ENCODE measurements at places on chromosomes 11 and 22.

DNA sequence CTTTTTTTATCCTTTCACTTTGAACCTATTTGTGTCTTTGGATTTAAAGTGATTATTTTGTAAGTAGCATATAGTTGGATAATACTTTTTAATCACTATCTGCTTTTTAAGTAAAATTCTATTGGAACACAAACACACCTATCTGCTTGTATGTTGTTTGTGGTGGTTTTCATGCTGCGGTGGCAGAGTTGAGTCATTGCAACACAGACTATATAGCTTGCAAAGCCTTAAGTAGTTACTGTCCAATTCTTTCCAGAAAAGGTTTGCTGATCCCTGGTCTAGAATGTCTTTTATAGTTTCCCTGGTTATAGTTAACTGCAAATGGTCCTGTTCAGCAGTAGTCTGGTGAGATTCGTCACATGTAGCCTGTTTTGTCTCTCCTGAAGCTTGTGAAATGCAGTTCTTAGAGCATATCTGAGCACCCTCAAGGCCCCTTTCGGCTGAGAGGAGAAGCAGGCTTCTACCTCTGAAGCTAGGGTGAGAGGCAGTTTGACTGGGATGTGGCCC lies 21.5 kb downstream of the SHANK3 start:
- no peak for DNase-seq

GRCh38 chr11:116207421-116208141 lies 565.2 kb downstream of the BUD13 start:
- no peak for DNase-seq

DNA sequence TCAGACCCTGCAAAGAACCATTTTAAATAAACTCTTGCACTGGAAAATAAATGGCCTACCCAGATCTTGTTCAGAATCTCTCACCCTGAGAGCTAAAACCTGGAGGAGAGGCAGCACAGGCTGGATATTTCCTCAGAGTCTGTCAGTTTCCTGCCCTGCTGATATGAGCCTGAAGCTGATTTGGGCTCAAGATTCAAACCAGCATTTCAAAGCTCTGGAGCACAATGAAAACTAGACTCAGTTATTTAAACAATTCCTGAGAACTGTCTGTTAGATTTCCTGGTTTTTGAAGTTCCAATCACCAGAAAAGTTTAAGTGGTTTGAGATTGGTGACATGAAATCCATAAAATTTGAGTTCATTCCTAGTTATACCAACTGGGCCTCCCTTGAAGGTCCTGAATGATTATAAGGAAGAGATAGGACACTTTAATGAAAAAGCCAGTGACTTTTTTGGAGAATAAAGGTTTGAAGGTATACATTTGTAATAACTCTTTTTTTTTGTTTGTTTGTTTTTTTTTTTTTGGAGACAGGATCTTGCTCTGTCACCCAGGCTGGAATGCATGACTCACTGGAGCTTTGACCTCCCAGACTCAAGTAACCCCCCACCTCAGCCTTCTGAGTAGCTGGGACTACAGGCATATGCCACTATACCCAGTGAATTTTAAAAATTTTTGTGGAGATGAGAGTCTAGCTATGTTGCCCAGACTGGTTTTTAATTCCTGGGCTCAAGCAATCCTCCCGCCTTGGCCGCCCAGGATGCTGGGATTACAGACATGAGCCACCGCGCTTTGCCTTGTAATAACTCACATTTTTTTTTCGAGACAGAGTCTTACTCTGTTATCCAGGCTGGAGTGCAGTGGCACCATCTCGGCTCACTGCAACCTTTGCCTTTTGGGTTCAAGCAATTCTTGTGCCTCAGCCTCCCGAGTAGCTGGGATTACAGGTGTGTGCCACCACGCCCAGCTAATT lies 8.0 kb upstream of the ESAM start:
- DNase-seq: no peak

- DNase-seq: no peak
Measured at GRCh38 chr22:20206709-20207215, 55.9 kb upstream of the CCDC188 start.

- peak; percentile 47 for DNase-seq
Measured at GRCh38 chr22:23079814-23080521, 9.6 kb downstream of the GNAZ start.

GRCh38 chr11:116504541-116505297 lies 268.1 kb downstream of the BUD13 start:
- peak; percentile 14 for DNase-seq

DNA sequence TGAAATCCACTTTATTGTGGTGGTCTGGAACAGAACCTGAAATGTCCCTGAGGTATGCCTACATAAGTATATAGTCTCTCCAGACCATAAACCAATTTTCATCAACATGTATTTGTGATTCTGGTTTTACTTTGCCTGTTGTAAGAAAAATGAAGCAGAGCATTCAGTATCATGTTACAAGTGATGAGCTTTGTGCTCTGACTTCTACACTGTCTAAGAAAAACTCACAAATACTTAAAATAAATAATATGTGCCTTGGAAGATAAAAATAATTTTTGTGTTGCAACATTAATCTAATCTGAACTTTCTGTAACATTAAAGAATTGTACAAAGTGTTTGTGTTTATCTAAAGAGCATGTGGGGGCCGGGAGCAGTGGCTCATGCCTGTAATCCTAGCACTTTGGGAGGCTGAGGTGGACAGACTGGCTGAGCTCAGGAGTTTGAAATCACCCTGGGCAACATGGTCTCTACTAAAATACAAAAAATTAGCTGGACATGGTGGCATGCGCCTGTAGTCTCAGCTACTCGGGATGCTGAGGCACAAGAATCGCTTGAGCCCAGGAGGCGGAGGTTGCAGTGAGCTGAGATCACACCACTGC lies 219.5 kb downstream of the SOX6 start:
- DNase-seq: no peak
